ENCODE measurements at places on chromosomes 6 and 20.

- DNase-seq: no peak
Measured at GRCh38 chr6:4615231-4615630, 161.0 kb upstream of the CDYL start.

DNA sequence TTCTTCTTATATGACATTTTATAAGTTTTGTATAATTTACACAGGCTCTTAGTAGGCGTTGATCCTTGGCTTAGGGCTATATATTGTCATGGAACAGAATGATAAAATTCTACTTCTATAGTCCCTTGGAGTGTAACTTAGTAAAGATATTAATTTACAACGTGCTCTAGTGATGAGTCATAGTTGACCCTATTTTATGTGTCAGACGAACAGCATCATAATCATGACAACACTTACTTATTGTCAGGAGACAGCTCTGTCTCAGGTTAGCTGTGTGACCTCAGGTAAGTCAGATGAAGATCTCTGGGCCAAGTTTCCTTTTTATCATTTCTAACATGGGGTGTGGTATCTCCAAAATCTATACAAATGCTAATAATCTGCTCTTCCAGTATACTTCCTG, 473.5 kb downstream of the UTRN start:
- no peak for DNase-seq

GRCh38 chr6:3517350-3517749, 60.5 kb upstream of the SLC22A23 start:
- DNase-seq: no peak

DNA sequence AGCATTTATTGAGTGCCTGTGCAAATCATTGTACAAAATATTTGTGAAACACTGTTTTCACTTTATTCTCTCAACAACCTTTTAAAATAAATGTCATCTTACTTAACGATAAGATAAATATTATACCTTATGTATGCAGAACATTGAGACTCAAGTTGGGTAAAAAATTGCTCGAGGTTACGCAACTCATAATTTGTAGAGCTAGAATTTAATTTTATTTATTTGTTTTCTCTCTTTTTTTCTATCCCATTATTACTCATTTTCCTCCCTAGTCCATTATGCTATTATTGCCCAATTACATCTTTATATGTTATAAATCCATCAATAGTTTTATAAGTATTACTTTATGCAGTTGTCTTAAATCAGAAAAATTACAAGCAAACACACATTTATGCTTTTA, 77.4 kb upstream of the ELOVL5 start:
- no peak for DNase-seq

- DNase-seq: no peak
Measured at GRCh38 chr6:43054206-43054943, 724 bp upstream of the CUL7 start.

DNA sequence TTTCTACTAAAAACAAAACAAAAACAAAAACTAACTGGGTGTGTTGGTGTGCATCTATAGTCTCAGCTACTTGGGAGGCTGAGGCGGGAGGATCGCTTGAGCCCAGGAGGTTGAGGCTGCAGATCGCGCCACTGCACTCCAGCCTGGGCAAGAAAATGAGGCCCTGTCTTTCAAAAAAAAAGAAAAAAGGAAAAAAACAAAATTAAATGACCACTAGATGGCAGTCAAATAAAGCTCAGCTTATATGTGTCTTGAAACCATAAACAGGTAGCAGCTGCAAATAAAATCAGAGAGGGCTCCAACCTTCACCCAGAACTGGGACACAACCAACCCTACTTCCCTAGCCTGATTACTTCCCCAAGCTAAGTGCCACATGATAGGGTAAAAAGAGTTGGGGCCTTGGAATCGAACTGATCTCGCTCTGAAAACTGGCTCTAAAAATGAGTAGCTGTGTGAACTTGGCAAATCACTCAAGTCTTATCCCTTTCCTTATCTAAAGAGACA, 67.1 kb upstream of the ADGRF4 start:
- DNase-seq: no peak

- DNase-seq: no peak
Measured at GRCh38 chr6:5684320-5685053, 322.2 kb downstream of the NRN1 start.

GRCh38 chr20:10306440-10307358, 88.1 kb downstream of the SNAP25 start:
- DNase-seq: no peak

- DNase-seq: no peak
Measured at GRCh38 chr6:33857932-33858475, 54.2 kb upstream of the MLN start.

GRCh38 chr20:8633366-8633765, 435.5 kb upstream of the PLCB4 start:
- DNase-seq: no peak

GRCh38 chr6:84177241-84177640, 50.2 kb downstream of the CEP162 start:
- no peak for DNase-seq

DNA sequence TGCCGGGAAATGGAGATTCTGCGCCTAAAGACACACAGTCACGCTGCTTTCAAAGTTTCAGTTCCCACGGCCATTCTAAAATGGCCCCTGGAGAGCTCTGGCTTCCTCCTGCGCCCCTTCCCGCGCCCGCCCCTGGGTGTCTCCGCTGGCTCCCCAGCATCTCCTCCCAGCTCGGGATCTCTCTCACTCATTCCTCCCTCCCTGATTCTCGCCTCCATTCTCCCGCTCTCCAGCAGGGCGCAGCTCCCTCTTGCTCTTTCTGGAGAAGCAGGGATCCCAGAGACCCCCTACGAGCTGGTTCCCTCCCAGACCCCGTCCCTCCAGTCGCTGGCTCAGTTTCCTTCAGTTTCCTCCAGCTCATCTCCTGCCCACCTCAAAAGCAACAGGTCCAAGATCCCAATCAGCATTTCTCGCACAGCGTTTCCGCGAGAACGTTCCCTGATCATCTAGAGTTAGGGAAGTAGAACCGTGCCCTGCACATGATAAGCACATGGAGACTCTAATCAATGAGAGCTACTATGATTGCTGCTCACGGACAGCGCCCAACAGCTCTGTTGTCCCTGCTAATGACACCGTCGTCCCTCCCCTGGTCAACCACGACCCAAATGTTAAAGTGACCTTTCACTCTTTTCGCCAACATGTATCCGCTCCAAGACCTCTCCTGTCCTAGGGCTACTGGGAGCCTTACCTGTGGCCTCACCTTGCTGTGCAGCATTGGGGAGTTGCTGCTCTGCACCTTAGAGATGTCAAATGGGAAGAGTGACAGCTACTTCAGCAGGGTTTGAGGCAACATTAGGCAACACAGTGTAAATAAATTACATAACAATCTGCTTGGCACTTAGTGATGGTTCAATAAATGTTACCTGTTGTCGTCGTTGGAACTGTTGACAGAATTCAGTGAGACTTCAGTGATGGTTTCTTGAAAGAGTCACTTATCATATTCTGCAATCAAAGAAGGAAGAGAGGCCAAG, 218.5 kb upstream of the QKI start:
- DNase-seq: no peak

GRCh38 chr20:35539756-35540212, 2.1 kb upstream of the ERGIC3 start:
- no peak for DNase-seq

GRCh38 chr6:39843305-39844020, 51.3 kb downstream of the DAAM2 start:
- no peak for DNase-seq

GRCh38 chr6:108660251-108660650, 99.5 kb downstream of the FOXO3 start:
- no peak for DNase-seq

DNA sequence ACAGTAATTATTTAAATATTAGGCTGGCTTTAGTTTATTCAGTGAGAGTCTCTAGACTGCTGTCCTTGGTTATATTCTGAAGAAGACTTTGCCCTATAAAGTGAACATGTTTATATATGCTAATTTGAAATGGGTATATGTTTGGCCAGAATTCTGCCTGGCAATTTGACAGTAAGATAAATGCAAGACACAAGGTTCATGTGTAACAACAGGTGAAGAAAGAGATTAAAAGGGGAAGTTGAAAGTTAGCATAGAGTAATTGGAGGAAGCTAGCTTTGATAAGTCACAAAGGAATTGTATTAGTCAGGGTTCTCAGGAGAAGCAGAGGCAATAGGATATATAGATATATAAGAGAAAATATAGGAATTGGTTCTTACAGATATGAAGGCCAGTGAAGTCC, 191.4 kb downstream of the CENPW start:
- DNase-seq: no peak

DNA sequence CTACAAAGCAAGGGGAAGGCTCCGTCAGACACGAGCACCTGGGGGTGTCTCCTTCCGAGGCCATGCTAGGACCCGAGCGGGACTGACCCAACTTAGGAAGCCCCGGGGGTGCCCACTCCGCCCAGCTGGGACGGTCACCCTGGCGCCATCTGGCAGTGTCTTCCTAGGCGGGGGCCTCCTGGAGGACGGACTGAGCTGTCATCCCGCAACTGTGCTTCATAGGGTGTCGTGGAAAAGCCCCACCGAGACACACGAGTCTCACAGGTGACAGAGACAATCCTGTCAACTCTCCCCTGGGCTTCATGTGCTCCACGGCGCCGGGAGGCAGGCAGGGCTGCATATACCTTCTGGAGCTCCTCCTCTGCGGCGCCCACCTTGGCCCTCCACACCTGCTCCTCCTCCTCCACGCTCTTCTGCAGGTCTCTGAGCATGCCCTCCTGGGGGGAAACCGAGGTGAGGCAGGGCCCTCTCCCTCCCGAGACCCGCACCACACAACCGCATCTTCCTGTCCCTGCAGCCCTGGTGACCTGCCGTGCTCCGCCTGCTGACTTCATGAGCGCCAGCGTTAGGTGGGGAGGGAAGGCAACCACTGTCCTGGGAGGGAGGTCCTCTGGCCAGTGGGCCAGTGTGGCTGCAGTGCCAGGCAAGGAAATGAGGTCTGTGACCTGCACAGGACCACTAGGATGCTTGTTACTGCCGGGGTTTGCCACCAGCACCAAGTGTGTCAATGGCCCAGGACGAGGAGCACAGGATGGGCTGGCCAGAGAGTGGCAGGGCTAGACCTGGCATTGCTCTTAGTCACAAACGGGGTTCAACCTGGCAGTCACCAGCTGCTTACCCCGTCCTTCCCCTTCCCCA, 50.7 kb downstream of the DSTN start:
- DNase-seq: no peak

GRCh38 chr20:21501184-21501583, 12.7 kb downstream of the NKX2-2 start:
- no peak for DNase-seq

- DNase-seq: no peak
Measured at GRCh38 chr6:14770572-14770971, 475.3 kb upstream of the JARID2 start.

GRCh38 chr6:5425267-5425666, 164.0 kb downstream of the FARS2 start:
- no peak for DNase-seq

DNA sequence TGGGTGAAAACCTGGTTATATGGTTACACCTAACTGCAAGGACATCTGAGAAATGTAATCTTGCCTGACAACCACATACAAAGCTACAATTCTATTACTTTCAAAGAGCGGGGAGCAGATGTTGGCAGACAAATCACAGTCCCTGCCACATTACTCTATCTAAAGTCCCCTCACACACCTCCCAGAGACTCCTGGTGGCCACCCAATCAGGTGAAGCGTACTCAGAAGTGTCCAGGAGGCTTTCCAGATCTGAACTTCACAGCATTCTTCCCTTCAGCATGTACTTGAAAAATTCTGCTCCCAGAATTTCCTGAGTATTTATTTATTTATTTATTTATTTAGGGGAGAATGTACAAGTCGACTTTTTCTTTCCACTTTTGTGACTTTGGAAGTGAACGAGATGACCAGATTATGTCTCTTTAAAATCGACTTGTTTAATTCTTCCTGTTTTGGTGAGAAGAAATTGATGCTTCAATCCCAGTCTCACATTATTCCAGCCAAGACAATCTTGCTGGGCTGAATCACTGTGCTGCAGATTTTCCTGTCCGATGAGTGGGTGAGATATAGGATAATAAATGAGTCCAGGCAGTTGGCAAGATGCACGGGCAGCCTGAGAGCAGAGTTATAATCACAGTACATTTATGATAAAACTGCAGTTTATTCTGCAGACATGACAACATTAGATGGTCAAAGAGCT, 46.9 kb upstream of the POPDC3 start:
- DNase-seq: no peak

GRCh38 chr6:25893778-25894177, 19.7 kb upstream of the SLC17A3 start:
- DNase-seq: no peak

Data from activated T-cell treated with anti-CD3 and anti-CD28 coated beads for 1 hour (primary cell).